Neural progenitor cell (in vitro differentiated cells): ENCODE measurements at places on chromosomes 16 and 17.

DNA sequence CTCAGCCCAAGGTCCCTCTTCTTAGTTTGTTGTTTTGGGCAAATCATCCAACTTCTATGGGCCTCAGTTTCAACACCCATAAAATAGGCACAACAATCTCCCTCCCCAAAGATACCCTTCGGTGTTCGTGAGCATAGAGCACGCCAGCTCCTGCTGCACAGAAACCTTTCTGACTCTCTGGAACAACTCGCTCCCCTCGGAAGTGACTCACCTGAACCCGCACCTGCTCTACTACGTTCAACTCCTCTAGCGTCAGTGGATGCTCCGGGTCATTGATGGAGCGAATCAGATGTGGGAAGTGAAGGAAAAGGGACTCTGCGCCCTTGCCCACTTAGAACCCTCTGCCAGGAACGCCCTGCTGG is 445 bp downstream of the CIAO2B start:
- DNase-seq, result no peak

DNA sequence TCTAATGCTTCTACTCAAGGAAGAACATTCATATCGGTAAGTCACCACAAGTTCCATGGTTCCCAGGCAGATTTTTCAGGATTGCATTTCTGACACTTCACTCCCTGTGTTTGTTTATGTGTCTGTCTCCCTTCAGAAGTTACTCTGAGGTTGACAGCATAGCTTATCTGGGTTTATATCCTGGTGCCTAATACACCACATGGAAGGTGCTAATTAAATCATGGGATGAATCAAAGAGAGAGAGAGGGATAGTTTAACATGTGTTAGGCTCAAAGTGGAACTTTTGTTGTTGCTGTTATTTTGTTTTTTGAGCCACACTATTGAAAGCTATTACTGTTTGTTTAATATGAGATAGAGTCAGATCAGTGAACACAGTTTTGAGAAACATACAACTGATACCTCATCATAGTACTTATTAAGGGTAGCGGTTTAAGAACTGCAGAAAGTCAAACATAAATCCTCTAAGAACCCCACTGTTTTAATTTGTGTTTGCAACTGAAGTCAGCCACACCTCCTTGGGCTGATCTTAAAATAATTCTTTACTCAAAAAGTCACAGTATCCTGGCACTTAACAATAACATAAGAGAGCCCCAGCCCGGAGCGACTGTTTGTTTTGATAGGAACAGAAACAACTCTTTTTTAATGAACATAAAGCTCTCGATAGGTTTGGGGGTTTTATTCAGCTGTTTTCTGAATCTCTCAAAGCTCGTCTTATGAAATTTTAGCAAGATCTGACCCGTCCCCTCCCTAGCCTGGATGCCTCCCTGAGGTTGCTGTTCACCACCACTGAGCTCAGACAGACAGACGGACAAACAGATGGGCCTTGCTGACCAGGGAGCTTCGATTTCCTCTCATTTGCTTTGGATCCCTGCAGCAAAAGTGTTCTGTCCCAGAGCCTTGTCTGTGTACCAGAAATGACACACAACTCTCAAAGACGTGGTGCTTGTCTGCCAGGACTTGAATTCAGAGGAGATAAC is 98.3 kb upstream of the MYOCD start:
- no peak for DNase-seq

DNA sequence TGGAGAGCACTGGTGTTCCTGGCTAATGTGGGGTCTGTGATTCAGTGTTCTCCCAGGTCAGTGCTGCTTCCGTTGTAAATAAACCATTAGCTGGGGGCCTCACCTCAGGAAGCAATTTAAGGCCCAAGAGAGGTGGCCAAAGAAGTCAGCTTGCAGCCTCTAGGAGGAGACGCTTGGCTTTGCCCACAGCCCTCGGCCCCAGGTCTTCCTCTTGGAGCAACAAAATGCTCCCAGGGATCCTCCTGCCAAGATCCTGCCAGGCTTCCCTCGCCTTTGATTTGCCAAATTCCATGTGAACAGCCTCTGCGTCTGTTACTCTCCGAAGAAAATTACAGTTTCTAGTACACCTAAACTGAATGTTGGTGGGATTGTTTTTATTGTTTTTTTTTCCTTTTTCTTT is 62.4 kb upstream of the TBX2 start:
- no peak for DNase-seq

DNA sequence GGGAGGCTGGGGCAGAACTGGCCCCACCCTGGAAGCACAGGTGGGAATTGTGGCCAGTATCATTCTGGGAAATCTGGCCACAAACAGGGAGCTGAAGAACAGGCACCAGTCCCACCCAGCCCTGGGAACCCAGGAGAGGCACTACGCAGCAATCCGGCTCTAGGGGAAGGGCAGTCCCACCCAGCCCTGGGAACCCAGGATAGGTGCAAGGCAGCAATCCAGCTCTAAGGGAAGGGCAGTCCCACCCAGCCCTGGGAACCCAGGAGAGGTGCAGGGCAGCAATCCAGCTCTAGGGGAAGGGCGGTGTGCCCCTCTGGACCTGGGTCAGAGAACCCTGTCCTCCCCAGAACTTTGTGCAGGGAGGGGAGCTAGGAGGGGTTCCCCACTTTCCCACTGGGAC is 7.1 kb downstream of the DRC3 start:
- no peak for DNase-seq

- DNase-seq, result no peak
Measured at GRCh38 chr16:48318630-48319029, 66.6 kb downstream of the SIAH1 start.

DNA sequence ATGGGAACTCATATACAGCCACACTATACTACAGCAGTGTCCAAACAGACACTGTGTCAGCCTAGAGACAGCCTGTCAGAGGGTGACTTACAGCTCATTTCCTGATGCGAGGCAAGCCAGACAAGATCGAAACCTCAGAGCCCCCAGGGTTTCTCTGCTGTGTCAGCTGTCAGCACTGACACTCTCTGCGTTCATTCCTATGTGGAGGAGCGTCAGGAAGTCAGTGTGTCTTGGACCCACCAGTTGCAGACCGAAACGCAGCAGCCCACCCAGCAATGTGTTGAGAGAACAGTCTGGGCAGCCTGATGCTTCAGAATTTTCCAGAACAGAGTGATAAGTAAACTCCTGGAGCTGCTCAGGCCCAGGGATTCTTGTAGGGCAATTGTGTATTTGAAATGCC is 20.6 kb upstream of the MAPT start:
- peak; percentile 12 for DNase-seq

DNA sequence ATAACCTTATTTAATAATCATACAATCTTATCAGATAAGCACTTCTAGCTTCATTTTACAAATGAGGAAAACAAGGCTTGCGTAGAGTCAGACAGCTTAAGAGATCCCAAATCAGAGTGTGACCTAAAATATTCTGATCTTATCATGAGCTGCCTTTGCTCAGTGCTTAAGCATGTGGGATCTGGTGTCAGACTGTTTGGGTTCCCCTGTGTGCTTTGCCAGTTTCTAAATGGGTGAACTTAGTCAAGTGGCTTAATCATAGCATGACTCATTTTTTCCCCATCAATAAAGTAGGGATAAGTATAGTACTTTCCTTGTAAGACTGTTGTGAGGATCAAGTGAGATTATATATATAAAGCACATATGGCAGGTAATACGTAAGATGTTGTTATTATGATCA is 612.6 kb upstream of the C16orf82 start:
- no peak for DNase-seq

DNA sequence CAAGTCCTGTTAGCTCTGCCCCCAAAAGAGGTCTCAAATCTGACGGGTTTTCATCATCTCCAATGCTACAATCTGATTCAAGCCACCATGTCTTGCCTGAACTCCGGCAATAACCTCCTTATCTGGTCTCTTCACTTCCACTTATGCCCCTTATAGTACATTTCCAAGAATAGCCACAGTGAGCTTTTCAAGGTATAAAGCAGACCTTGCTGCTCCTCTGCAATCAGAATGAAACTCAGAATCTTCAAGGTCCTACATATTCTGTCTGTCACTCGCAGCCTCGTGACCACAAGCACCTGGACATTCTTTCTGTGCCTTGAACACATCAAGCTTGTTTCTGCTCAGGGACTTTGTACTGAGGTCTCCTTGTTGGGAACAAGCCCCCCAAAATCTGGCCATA is 84.7 kb downstream of the YPEL2 start:
- no peak for DNase-seq

GRCh38 chr17:4947411-4948165 is 742 bp downstream of the PFN1 start:
- peak; percentile 81 for DNase-seq

DNA sequence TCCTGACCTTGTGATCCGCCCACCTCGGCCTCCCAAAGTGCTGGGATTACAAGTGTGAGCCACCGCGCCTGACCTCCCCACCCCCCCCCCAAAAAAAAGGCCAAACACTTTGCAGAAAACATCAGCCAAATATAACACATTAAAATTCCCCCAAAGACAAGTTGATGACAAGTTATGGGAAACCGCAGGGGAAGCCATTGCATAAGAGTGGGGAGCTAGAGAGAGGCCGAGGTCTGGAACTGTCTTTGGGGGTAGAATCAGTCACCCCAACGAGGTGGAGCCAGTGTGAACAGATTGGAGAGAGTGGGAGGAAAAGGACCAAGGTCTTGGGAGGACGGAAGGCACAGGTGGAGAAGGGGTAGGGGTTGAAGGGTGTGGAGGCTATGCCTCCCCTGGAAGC is 2.8 kb downstream of the DRC3 start:
- no peak for DNase-seq

- no peak for DNase-seq
Measured at GRCh38 chr16:12646490-12647274, 157.0 kb downstream of the CPPED1 start.

DNA sequence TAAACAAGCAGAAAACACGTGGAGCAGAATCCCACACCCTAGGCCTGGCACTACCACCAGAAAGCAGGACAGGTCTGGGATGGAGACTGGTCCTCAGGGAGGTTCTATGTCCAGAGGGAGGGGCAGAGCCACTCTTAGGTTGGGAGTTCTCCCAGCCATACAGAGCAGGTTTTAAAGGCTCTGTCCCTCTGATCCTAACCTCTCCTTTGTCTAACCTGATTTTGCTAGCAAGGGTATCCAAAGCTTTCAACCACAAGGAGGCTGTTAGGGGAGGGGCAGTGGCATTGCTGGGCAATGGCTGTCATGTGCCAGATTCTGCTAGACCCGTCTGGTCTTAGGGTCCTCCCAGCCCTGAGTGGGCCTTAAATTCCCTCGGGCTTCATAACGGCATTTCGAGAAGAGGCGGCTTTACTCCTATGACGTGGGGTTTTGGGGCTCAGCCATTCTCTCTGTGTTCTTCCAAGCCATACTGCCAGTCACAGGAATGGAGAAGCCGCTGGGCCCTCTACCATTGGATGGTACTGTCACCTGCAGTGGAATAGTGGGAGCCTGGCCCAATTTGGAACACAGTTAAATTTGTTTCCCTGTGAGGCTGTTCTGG is 5.7 kb downstream of the TPPP3 start:
- DNase-seq, result no peak

- no peak for DNase-seq
Measured at GRCh38 chr16:4649744-4650442, 25.3 kb downstream of the MGRN1 start.

GRCh38 chr17:73684183-73684582 is 39.9 kb upstream of the SDK2 start:
- no peak for DNase-seq

- DNase-seq, result no peak
Measured at GRCh38 chr17:13113821-13114525, 96.1 kb upstream of the ELAC2 start.

DNA sequence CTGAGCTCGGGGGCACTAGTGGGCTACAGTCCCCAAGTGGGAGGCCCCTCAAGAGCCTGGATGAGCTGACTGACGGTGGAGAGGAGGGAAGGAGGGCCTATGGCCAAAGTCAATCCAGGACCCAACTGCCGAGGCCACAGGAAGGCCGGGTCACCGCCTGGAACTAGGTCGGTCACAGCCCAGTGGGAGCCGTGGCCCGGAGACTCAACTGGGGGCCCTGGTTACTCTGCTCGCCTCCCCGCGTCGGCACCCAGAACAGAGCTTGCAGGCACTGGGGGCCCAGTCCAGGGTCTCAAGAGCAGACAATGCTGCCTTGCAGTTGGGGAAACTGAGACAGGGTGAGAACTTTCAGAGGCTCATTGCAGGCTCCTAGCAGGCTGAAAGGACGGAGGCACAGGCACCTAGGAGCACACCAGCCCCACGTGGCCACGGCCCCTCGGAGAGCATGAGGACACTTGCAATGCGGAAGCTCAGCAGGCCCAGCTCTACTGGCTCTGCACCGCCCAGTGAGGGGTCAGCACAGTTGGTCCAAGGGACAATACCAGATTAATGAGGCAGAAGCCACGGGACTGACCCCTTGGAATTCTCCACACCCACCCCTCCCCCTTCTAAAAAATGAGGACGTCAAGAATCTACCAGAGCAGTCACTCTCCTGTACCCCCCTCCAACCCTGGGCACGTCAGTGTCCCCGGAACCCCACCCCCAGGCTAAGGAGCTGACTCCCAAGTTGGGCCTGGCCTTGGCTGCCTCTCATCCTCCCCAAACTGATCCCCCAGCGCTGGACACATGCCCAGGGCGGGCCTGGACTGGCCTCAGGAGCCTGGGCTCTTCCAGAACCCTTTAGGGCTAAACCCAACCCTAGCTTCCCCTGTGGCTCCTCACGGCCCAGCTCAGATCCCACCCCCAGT is 2.2 kb downstream of the HS3ST6 start:
- DNase-seq, result peak; percentile 37
